ENCODE measurements at places on chromosomes 5 and 9.

- DNase-seq = no peak
These were observed 93.5 kb upstream of the EFNA5 start for GRCh38 chr5:107764282-107764681.

GRCh38 chr9:132087438-132088030, 7.9 kb upstream of the MED27 start:
- no peak for DNase-seq

DNA sequence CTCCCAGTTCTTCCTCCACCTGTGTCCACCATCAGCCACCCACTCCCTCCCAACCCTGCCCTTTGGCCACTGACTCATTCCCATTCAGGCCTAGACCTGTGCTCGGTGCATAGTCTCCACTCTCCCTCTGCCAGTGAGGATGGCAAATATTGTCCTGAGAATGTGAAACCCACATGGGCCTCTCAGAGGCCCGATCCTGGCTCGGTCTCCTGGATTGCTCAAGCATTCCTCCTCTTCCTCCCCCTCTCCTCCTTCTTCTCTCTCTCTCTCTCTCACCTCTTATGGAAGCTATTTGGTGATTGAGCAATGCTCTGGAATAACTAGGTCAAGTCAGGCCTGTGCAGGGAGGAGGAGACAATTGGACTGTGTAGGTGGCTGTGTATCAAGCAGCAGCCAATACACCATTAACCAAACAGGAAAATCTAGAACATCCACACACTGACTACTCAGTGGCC, 99.9 kb downstream of the KLF4 start:
- no peak for DNase-seq

DNA sequence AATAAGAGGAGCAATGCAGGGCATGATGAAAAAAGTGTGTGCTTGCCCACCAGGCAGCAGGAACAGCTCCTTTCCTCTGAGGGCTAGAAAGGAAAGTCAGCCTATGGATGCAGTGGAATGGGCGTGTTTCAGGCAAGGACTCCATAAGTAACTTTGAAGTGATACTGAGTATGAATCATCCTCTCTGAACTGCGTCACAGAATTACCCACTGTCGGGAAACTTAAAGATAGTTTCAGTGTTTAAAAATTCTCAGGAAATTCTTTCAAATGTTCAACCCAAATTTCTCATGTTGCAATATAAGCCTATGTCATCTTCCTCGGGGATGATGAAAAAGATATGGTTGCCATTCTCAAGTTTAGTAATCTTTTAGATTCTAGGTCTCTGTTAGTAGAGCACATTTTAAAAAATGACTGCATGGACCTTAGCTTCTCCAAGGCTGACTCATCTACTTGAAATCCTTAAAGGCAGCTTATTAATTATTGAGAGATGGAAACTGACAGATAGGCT, 27.7 kb downstream of the PTCD2 start:
- no peak for DNase-seq

DNA sequence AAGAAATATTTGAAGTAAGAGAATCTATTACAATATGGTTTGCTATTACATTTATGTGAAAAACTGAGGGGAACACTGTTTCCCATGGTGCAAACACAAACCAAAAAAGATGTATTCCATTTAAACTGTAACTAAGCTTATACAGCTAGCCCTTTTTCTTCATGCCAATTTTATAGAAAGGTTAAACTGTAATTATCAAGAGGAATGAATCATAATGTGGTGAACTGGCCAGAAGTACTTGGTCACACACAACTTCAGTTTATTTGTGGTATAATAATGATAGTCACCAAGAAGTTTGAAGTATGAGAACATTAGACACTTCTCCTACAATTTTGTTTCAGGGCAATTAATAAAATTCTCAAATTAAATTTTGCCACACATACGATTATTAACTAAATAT, 177.9 kb downstream of the XRCC4 start:
- no peak for DNase-seq

DNA sequence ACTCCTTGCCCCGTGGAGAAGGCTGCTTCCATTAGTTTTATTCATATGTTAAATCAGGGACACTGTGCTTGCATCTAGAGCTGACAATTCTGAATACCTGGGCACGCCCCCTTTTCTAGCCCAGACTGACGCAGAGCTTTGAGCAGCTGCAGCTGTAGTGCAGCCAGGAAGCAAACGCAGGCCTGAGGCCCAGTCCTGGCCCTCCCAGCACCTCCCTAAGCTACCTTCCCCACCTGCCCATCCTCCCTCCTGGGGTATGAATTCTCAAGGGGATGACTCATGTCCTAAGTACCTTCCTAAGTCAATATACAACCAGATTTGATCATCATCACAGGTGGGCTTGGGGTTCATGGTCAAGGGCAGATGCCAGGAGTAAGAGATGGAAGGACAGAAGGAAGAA, 3.5 kb downstream of the PHF19 start:
- DNase-seq = no peak

DNA sequence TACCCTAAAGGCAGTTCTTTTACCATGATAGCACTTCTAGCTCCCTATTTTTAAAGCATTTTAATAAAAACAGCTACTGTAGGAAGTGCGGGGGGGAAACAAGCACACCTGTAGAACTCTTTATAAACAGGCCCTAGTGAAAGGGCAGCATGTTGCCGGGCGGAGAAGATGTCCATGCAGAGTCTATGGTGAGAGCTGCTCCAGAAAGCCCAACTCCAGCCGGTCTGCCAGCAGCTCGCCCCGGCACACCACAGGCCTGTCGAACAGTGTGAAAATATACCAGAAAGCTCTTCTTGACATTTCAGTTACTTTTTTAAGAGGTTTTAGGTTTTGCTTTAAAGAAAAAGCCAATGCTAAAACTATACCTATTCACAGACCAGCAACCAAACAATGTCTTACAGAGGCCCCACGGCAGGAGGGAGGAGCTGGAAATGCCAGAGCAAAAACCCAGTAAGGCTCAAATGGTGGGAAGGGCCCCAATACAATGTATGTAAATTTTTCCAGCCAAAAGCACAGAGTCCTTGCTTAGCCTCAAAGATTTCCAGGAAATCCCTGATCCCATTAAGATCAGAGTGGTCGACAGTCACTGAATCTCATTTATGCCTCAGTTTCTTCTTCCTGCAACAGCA, 121.2 kb downstream of the SAXO1 start:
- DNase-seq = no peak

DNA sequence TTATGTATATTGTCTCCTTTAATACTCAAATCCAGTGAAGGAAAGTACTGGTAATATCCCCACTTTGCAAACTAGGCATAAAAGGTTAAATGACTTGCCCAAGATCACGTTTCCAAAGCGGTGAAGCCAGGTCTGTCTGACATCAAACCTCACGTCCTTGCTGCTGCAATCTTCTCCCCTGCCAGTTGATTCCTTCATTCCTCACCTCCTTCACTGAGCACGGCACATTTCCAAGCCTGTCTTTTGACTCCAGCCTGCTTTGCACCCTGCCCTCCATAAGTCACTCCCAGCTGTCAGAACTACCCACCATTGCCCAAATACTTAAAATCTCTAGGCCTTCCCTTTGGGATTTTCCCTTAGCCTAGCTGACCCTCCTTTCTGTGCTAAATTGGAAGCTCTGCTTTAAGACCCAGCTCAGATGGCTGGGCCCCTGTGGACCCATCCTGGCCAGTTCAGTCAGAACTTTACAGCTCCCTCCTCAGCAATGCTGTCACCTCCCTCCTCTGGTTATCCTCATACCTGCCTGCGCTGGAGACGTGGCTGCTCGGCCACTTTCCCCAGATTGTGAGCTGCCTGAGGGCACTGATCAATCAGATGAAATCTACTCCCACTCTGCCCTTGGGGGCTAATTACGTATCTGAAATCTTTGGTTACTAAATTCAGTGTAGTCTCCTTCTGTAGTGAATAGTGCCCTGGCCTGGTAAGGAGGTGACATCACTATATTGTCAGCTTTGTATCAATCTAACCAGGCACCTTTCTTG, 51.2 kb downstream of the SLC36A1 start:
- DNase-seq = no peak

DNA sequence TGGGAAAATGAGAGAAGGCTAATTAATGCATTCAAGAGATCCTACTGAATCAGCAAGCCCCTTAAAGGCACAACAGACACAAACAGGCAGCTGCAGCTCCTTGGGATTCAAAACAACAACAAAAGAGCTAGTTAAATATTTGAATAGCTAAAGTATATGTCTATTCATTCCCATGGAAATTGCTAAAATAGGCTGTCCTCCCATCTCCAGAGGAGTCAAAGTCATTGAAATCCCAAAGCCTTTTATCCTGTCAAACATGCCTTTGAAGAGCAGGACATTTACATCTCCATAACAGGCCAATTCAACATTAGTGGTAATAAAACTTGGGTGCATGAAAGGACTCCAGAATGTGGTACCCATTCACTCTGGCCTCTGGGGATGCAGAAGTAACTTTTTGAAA, 177.4 kb downstream of the NTRK2 start:
- no peak for DNase-seq

GRCh38 chr5:73096239-73096575, 24.2 kb upstream of the TMEM171 start:
- DNase-seq = no peak

DNA sequence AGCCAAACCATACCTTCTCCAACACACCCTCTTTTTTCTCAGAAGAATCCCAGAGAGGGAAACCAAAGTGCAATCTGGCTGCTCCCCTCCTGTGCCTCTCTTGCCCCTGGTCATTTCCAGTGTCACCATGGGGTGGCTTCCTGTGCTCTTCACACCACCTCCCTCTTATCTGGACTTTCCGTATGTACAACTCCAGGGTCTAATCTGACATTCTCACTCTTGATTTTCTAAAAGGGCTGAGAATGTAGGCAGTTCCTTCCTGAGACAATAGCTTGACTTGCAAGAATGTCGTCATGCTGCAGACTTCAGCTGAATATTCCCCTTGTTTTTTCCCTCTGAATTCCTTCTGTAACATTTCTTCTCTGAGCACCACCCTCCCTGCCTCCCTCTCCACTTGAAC, 110.2 kb downstream of the FBXL7 start:
- no peak for DNase-seq

GRCh38 chr9:625613-626012, 215.9 kb upstream of the DMRT1 start:
- DNase-seq = no peak

DNA sequence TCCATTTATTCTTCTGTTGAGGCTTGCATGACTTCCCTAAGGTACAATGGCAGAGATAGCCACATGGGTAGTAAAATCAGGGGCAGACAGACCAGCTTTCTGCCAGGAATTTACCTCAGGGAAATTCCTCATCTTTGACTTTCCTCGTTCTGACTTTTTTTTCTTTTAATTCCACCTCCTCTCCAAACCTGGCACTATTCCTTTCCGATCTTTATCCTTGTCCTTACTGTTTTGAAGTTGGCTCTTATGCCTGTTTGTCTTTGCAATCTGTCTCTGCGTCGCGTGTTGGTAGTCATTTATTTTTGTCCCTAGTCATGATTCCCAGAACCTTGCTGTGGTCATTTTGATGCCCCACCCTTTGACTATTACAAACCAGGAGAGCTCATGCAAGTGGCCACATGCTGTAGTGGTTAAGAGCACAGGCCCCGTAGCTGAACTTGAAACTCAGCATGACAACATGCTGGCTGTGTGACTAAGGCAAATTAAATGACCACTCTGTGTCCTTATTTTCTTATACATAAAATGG, 19.0 kb downstream of the TMC1 start:
- no peak for DNase-seq

- no peak for DNase-seq
These were observed 35.7 kb downstream of the INVS start for GRCh38 chr9:100134731-100135130.

DNA sequence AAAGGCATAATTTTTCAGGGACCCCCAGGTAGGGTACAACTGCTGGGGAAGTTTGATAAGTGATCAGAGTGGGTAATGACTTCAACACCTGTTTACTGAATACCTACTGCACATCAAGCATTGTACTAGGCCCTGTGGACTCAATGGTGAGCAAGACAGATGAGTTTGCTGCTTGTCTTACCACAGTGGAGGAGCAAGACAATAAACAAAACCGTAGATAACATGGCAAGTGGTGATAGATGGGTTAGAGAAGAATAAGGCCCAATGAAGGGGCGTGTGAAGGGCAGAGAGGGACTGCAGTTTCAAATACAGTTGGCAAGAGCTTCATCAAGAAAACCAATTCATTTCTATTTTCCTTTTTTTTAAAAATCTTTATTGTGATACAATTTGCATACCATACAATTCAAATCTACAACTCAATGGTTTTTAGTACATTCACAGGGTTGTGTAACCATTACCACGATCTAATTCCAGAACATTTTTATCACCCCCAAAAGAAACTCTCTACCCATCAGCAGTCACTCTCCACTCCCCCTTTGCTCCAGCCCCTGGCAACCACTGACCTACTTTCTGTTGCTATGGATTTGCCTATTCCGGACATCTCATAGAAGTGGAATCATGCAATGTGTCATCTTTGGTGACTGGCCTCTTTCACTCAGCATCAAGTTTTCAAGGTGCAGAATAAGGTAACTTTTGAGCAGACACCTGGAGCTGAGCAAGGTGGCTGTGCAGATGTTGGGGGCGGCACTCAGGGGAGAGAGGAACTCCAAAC, 31.9 kb upstream of the HAND1 start:
- no peak for DNase-seq

GRCh38 chr9:4223312-4223833, 76.5 kb downstream of the GLIS3 start:
- DNase-seq = no peak

GRCh38 chr5:44426944-44427343, 37.7 kb upstream of the FGF10 start:
- DNase-seq = no peak
